Fibroblast of the aortic adventitia (primary cell): ENCODE measurements at places on chromosomes 6 and 20. TPM values are rescaled to one million over a fixed set of nuclear protein-coding genes. Genes with fewer than 3 reads are reported as not detected.
A peak's percentile ranks its signal among the peaks of the same experiment; 100 is the strongest.

- DNase-seq, result no peak
Measured at GRCh38 chr20:57025666-57026224, 240.7 kb downstream of the BMP7 start.

DNA sequence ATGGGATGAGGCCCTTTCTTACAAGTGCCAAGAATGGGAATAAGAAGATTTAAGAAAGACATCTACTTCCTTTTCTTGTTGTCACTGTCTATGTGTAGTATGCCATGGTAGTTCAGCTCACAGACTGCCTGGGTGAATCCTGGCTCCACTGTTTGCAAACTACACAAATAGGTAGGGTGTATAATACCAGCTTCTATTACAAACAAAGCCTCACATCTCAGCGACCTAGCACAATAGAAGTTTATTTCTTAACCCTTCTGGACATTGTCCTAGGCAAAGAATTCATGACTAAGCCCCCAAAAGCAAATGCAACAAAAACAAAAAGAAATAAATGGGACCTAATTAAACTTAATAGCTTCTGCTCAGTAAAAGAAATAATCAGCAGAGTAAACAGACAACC lies 74.5 kb downstream of the LINC00237 start:
- DNase-seq, result no peak

GRCh38 chr20:7702141-7702540 lies 238.1 kb downstream of the HAO1 start:
- DNase-seq, result peak; percentile 48

DNA sequence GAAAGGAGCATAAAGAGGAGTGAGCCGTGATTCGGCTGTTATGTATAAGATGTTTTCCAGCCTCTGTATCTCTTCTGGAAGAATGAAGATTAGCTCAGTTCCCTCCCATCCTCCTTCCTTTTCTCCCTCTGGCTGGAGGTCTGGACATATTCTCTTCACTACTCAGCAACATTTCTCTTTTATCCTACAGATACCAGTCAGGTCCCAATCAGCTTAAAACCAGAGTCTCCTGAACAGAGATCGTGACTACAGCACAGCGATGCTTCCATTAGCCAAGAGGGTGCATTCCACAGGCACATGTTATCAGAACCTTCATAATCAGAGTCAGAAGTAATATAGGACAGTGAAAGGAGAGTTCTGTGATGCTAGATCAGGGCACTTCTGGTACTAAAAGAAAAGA lies 133.9 kb upstream of the SOX4 start:
- no peak for DNase-seq

GRCh38 chr20:61803416-61803914 lies 262.2 kb downstream of the TAF4 start:
- DNase-seq, result no peak

- no peak for DNase-seq
Measured at GRCh38 chr6:120056085-120056484, 706.5 kb upstream of the MAN1A1 start.

DNA sequence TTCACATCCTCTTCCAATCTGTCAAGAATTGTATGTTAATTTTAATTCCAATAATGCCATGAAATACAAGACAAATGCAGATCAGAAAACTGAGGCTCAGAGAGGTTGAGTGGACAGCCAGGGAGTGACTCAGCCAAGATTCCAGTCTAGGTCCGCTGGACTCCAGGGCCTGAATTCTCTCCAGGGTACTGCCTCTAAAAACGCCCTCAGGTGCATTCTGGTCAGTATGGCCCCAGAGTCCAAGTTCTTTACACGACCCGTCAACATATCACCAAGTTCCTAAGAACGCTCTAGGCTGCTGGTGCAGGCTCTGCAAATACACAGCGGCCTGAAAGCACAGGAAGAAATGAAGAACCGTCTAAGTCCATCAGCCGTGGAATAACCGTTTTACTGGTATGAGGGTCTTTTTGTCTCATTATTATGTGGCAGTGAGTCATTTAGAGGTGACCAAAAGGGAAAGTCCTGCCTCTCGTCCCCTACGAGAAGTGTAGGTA lies 709 bp upstream of the ASXL1 start:
- DNase-seq, result peak; percentile 58

- no peak for DNase-seq
Measured at GRCh38 chr20:54385746-54386145, 89.6 kb upstream of the DOK5 start.

DNA sequence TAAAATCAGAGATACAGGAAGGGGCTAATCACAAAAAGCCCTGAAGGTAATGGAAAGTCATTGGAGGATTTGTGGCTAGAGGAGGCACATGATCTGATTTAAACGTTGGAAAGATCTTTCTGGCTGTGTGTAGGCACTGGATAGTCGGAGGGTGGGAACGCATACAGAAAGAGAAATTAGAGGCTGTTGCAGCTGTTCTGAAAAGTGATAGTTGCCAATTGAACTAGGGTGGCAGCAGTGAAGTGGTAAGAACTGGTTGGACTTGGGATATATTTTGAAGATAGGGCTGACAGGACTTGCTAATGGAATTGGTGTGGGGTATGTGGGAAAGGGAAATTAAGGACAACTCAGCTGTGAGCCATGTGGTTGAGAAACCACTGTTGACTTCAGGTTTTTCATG lies 223.6 kb downstream of the OGFRL1 start:
- DNase-seq, result no peak

- no peak for DNase-seq
Measured at GRCh38 chr6:142857233-142857761, 87.7 kb downstream of the HIVEP2 start.

GRCh38 chr20:54205450-54205849 lies 2.4 kb upstream of the PFDN4 start:
- no peak for DNase-seq

The DYNLRB1 gene
- 30.0 and 144 TPM in 2 replicates for total RNA-seq

The EYA4 gene
- total RNA-seq, result 1.1 and 5.7 TPM in 2 replicates

The CDH4 gene
- total RNA-seq, result 0.18 and 0.25 TPM in 2 replicates

The POPDC3 gene
- 7.5 and 33.7 TPM in 2 replicates for total RNA-seq

The OLIG3 gene
- total RNA-seq, result 0.74 TPM in 1 of 2 replicates, not detected in the other

The ARMH2 gene
- total RNA-seq, result not detected in 2 replicates

The TTLL9 gene
- 0.09 and 0.41 TPM in 2 replicates for total RNA-seq
